ENCODE measurements at places on chromosomes 13 and 19. TPM values are rescaled to one million over a fixed set of nuclear protein-coding genes. Genes with fewer than 3 reads are reported as not detected.

Gene ONECUT3
- total RNA-seq, result not detected

Gene VSTM1
- total RNA-seq, result 0.29 TPM

Gene VSTM2B
- total RNA-seq, result not detected

DNA sequence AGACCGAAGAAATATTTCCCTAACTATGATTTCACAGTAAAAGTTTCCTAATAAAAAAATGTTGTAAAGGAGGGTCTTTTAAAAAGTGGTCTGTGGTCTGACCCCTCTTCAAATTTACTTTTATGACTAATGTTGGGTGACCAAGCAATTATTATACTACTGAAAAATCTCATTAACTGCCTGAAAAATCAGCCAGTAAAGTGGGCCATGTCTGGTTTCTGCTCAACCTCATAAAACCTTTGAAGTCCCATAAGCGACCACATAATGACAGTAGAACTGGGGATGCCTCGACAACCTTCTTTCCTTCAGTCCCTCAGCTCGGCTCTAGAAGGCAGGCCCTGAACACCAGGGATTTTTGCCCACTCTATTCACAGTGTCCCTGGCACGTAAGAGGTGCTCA lies 434.3 kb downstream of the EFNB2 start:
- no peak for DNase-seq

Gene SLC25A41
- total RNA-seq, result not detected

- DNase-seq, result no peak
Measured at GRCh38 chr13:107299717-107300116, 731.8 kb upstream of the ARGLU1 start.

DNA sequence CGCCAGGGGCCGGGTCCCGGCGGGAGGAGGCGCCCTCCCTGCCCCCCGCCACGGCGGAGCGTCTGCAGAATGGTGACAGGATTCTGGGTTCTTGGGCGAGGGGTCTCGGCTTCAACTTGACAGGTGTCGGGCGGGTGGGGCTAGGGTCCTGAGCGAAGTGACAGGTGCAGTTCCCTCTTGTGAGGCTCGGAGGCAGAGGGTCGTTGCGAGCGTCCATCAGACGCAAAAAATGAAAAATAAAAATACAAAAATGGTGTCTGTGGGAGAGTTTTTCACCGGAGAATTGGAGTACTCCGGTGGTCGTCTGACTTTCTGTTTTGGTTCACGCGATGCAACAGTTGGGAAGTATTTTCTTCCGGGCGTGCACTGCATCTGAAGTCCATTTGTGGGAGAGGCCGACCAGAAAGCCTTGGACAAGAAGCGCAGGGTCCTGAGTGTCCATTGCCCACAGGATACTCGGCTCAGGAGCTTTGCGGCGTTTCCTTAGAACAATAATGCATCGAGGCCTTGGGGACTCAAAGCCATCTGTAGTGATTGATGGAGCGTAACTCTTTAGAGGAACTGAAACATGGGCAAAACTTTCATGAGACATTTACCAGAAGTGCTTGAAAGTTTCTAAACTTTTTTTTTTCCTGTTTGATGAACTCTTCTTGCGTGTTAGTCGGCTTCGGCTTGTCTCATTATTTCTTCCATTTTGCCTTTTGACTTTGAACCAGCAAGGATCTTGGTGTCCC lies 759 bp downstream of the RB1 start:
- peak; percentile 57 for DNase-seq

- DNase-seq, result no peak
Measured at GRCh38 chr13:70237131-70237530, 128.9 kb upstream of the KLHL1 start.

DNA sequence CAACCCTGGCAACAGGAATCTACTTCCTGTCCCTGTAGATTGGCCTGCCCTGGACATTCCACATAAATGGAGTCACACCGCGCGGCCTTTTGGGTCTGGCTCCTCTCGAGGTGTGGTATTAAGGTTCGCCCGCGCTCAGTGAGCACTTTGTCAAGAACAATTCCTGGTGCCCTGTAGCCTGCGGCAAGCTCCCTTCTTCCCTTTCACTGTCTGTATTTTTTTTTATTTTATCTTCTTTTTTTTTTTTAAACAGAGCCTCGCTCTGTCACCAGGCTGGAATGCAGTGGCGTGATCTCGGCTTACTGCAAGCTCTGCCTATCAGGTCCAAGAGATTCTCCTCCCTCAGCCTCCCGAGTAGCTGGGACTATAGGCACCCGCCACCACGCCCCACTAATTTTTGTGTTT lies 28.3 kb downstream of the PEX11G start:
- no peak for DNase-seq

DNA sequence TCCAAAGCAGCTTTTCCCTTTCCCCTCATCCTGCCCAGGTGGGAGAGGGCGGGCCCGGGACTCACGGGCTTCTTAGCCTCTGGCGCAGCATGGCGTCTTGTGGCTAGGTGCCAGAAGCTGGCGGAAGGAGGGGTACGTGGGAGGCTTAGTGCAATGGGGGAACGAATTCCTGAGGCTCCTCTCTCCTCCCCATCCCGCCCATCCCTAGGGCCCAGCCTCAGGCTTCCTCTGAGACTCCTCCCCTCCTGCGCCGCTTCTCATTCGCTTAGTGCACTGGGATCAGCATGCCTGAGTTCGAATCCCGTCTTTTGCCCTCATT lies 297.8 kb downstream of the ZNF536 start:
- no peak for DNase-seq

Gene KCTD4
- 0.10 TPM for total RNA-seq

DNA sequence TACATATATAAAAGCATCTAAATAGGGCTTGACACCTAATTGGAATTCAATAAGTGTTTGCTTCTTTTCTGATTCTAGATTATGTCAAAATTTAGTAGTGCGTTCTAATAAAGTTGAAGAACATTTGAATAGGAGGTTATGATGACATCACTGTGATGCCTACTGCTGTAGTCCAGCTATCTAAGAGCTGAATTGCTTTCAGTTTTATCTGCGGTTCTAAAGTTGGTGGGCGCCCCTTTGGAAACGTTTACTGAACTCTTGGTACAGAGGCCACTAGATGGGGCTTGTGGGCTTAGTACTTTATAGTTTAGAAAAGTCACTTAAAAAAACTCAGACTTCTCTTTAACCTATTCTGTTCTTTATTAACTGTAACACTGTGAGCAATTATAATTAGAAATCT lies 776.9 kb downstream of the GPC5 start:
- DNase-seq, result peak; percentile 55

Measured in RPMI7951 (cell line).